ENCODE measurements at places on chromosomes 6 and 20.

DNA sequence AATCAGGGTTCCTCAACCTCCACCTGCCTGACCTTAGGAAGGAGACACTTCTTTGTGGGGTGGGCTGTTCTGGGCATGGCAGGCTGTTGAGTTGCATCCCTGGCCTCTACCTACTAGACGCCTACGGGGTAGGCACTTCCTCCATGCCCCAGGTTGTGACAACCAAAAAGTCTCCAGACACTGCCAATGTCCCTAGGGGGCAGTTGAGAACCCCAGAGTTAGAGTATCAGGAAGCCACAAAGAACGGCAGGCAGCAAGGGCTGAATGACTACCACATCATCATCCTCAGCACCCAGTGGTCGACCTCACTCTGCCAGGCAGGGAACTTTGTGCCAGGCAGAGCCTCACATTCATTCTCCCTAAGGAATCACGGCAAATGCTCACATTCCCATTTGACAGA, 21.5 kb downstream of the PMEPA1 start:
- DNase-seq, result no peak

GRCh38 chr6:121274666-121275295, 59.5 kb downstream of the TBC1D32 start:
- no peak for DNase-seq

GRCh38 chr6:145736661-145737144, 1.4 kb upstream of the EPM2A start:
- DNase-seq, result no peak

DNA sequence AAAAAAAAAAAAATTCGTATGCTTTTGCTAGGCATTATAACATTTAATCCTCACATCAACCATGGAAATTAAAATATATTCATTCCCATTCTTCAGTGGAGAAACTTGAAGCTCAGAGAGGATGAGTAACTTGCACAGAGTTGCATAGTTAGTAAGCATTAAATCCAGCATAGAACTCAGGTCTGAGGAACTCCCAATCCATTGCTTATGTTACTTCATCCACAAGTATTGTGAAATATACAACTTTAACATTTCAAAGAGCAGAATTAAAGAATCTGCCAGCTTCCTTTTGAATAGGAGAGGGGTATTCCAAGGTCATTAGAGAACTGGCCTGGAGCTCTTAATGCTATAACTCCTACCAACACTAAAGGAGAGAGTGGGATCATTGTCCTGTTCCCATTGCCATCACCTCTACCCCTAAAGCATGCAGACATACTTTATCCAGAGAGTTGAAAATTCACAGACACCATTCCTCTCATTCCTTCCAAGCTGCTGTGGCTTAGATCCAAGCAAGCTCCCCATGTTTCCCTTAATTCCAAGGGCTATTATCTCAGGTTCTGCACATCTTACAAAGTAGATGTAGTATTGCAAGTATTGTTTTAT, 91.9 kb downstream of the FLRT3 start:
- no peak for DNase-seq

DNA sequence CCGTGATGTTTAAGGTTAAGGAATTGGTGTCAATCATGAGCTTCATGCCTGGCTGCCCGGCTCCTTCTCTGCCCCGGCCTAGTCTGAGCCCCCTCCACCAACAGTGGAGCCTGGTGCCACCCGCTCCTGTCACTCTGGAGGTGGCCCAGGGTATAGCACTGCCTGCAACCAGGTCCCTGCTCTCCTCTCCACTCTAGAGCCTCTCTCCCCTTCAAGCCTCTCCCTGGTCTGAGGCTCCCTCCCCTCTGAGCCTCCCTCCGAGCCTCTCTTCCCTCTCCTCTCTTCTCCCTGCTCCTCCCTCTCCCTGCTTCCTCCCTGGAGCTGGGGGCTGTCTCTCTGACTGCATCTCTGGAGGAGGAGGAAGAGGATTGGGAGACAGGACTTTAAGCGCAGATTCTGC, 31.3 kb upstream of the MRGBP start:
- no peak for DNase-seq

DNA sequence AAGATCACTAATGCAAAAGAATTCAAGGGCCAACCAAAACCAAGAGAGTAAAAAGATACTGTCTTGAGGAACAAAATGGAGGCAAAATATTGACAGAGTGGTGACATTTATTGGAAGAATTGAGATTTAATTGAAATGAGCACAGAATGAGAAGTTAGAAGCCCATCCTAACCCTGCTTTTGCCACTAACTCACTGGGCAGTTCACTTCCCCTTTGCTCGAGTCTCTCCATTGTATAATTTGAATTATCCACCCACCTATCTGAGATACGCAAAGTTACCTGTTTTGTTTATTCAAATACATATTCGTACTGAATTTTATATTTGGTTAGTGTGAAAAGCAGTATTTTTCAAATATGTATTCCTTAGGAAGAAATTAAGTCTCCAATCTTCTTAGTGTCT, 204.5 kb upstream of the PRDM1 start:
- no peak for DNase-seq

GRCh38 chr6:110053395-110054240, 75.5 kb downstream of the GPR6 start:
- DNase-seq, result no peak

DNA sequence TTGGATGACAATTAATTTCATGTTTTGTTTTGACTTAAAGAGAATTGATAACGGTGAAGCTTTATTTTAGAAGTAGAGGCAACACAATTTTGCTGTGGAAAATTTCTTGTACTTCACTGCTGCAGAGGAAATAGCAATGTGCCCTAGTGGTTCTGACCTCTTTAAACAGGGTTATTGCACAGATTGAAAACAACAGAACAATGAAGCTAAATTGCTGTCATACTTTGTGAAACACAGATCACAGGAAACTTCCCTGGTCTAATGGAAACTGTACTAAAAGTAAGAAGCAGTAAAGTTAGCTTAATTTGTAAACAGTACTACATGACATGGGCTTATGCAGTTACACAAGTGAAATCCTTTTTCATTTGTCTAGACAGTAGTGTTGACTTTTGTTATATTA, 31.3 kb downstream of the OR2A4 start:
- no peak for DNase-seq

GRCh38 chr20:61414455-61414991, 162.5 kb downstream of the CDH4 start:
- no peak for DNase-seq

DNA sequence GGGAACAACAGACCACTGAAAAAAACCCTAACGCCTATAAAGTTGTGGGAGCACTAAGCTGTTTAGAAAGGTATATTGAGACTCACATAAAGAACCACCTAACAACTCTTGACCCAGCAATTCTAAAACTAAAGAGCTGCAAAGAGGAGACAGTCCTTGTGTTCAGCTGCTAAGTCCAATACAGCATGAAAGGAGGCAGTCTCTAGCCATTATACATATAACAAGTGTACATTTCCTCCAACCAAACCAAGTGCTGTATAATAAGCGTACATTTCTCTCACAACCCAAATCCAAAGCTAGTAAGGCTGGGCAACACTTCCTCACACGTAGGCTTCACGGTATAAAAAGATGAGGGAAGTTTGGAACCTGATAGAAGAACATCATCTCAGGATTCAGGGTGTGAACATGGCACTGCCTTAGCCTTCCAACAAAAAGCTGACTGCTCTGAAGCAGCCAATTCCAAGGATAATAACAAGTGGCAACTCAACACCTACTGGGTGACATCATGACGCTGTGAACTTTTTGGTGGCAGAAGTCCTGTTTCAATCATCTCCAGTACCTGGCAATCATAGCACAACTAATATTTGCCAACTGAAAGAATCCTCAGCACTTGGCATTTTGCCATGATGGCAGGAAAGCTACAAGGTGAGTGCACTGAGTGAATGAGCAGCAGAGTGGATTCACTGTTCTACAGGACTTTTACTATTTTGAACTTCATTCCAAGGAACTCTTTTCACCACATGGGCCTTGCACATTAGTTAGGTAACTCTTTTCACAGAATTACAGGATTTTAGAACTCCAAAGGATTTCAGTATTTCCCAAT, 16.6 kb downstream of the TBC1D20 start:
- no peak for DNase-seq

- no peak for DNase-seq
These were observed 244.5 kb downstream of the TPBG start for GRCh38 chr6:82607998-82608725.

- DNase-seq, result no peak
These were observed 33.1 kb downstream of the E2F3 start for GRCh38 chr6:20434766-20435165.
